ENCODE measurements at places on chromosomes 1 and 21.

GRCh38 chr1:205052690-205053089 is 9.7 kb downstream of the CNTN2 start:
- DNase-seq, result no peak

DNA sequence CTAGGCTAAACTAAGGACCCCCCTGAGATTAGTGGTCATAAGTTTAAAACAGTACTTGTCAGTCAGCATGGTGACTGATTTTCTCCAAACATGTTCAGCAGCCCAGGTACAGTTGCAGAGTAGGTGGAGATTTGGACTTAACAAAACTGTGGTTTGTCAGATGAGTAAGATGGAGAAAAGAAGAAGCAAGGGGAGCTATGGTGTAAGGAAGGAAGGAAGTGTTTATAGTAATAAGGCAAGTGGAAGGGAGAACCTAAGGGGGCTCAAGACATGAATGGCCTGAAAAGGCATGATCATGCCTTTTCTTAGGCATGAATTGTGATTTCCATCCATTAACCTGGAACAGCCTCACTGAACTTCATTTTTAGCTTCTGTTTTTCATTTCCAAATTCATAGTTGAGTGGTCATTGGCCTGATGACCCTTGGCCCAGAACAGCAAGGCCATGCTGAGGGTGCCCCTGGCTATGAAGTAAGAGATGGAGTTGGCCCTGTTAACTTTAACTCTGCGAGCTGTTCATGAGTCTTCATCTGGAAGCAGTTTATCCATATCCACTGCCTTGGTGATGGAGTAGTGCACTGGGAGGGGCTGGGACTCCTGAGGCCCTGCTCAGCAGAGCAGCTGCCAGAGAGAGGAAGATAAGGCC is 60.7 kb downstream of the LRRC8D start:
- DNase-seq, result no peak

DNA sequence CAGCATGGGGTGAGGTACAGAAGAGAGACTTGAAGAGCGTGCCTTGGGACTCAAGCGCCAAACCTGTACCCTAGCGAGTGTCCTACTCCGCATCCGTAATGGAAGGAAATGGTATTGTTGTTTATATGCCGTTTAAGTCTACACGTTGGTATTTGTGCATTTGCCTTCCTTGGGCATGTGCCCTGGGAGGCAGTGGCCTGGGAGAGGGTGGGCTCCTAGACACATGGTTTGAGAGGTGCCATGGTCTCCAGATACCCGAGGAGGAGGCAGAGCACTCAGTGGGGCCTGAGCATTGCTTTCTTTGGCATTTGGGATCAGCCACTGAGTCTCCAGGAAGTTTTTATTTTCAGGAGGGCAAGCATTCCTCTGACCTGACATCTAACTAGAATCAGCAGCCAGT is 6.5 kb downstream of the ZNF672 start:
- no peak for DNase-seq

- DNase-seq, result no peak
These were observed 150.1 kb downstream of the CDC7 start for GRCh38 chr1:91650764-91651163.

DNA sequence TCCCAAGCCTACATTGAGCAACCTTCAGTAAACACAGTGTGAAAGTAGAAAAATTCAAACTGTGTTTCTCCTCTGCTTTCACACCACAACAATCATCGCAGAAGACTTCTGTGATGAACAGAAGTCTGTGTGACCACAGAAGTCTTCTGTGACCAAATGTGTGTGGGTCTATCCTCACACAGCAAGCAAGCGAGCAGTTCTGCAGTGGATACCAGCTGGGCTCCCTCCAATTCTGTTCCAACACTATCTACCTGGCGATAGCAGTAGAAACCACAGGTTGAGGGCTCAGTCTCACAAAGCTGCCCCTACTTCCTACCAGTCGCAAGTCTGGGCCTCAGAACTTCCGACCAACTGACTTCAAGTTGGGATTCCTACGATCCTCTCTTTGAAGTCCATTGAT is 21.0 kb upstream of the RAP1A start:
- DNase-seq, result no peak

All from chondrocyte (in vitro differentiated cells).